NCI-H1436 (cell line): ENCODE measurements at places on chromosomes 1 and 21.

DNA sequence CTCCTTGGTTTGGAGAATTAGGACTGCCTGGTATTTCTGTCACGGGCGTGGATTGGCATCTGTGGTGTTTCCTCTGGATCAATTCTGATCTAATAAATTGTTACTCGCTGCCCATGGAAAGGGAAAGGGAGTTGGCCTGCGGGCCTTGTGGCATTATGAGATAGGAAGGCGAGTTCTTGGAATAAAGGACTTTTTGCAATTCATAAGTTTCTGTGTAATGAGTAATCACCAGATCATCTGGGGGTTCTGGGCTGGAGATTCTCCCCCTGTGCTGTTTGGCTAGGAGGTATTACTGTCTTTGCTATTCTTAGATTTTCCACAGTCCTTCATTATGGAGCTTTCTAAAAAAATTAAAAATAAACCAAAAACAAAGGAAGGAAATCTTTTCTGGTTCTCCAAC, 315.9 kb downstream of the CAMTA1 start:
- no peak for DNase-seq

DNA sequence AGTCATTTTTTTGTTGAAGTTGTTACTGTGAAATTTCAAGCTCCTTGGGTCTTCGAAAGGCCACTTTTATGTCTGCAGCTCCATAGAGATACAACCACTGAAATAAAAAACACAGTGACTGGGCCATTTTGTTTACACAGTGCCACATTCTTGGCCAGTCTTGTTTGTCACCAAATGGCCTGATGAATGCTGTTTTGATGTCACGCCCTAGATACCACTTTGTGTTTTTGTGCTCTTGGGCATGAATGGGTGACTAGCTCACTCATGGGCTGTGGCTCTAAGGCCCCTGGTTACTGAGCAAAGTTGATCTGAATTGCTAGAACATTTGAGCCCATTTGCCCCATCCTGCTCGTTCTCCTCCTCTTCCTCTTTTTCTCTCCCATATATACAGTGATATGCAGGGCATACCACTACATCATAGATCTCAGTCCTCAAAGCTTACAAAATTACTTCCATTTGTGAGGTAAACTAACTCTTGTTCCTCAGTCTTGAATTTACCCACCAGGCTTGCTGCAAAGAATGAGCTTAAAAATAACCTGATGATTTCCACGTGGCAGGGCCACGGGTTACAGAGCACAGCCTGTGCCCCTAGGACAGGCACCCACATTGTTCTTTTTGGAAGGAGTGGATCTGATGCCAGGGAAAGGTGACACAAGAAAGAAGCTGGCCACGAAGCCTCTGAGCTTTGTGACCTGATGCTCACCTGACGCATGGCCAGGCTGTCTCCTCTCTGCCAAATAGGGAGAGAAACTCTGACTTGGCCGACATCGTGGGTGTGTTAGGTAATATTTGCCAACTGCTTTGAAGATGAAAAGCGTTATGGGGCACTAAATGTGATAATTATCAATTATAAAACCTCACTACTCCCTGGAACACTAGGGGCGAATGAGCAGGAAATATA, 92.4 kb downstream of the RUNX1 start:
- no peak for DNase-seq

DNA sequence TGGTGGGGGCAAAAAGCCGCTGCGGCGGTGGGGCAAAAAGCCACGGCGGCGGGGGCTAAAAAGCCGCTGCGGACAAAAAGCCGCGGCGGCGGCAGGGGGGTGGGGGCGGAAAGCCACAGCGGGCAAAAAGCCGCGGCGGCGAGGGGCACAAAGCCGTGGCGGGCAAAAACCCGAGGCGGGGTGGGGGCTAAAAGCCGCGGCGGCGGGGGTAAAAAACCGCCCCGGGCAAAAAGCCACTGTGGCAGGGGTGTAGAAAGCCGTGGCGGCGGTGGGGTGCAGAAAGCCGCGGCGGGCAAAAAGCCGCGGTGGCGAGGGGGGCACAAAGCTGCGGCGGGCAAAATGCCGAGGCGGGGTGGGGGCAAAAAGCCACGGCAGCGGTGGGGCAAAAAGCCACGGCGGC, 3901.8 kb downstream of the SRGAP2C start:
- no peak for DNase-seq

GRCh38 chr1:207458414-207458813, 4.3 kb downstream of the CR2 start:
- no peak for DNase-seq

DNA sequence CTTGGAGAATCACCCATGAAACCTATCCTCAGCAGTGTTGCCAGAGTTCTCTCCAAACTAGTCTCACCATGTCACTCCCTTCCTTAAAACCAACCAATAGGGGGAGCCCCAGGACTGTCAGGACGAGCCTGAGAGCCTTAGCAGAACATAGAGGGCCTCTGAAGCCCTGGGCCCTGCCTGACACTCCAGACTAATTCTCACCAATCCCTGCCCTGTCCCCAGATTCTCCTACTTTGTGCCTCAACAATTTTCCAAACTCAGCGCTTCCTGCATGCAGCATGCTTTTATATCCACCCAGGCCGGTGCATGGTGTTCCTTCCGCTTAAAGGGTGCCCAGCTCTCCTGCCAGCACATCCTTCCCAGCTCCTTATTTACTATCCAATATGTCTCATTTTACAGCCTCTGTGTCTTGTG, 42.7 kb downstream of the HSD3B1 start:
- peak; percentile 80 for DNase-seq

GRCh38 chr1:109910123-109910962, at the start of gene CSF1:
Gene CSF1 (plus strand): TSS chr1:109910849. CDS start chr1:109911024, 175 bp downstream.
- DNase-seq, result peak; percentile 12

DNA sequence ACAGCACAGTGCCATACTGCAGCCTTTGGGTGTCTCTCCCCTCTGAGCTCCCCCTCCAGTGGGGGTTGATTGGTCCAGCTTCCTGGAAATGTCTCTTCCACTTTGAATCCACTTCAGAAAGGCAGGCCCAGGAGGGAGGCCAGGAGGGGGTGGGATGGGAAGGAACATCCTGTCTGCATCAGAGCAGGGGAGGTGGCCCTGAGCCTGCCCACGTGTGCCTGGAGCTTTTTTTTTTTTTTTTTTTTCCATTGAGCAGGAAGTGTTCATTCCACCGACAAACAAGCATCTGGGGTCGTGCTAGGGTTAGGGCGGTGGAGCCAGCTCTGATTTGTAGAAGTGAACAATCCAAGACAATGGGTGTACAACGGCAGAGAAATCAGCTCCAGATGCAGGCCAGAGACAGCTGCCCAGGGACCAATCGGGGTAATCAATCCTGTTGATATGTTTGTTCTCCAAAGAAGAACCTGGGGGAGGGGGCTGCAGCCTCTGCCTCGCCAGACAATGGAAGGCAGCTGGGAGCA, 93.3 kb downstream of the SSBP3 start:
- peak; percentile 38 for DNase-seq

DNA sequence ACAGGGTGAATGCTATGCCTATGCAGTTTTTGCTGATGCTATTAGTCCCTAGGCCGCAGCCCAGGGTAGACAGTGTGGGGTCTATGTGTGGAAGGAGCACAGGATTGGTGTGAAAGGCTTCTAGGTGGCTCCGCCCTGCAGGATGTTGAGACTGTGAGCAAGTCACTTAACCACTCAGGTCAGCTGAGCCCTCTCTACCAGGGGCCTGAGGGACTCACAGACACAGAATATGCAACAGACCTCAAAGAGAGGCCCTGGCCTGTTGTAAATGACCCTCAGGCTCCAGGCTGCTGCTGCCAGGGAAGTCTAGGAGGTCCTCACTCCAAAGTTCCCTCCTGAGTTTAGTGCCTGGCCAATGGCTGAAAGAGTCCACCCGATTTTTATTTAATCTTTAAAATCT, 11.0 kb downstream of the NHLH2 start:
- DNase-seq, result no peak

- no peak for DNase-seq
These were observed 1.0 kb upstream of the DMRTA2 start for GRCh38 chr1:50424045-50424883.

DNA sequence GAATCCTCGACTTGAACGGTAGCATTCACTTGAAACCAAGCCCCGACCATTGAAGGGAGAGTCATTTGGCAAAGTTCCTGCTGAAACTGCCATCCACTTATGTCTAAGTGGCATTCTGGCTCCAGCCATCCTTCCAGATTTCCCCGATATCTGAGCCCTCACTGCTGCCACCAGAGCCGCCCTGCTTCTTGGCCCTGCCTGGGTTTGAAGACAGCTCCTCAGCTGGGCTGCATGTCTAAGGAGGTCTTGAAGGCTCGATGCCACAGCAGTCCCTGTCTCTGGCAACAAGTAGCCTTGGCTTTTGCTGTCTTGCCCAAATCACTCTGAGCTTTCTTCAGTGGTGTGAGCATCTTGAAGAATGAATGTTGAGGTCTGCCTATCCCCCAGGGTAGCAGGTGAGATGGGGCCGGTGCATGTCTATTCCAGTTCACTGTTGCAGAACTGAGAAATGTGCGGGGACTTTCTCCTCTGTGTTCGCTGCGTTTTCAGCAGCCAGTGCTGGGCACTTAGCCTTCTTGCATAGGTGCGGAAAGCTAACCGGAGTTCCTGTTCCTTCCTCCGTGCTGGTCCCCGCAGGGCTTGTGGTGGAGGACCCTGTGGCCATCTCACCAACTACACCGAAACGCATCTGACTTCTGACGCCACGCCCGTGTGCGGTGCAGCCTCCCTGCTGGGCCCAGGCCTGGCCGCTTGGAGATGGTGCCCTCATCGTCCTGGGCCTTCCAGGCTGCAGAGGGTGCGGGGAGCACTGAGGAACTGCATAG, 29.2 kb downstream of the MAN1C1 start:
- no peak for DNase-seq

DNA sequence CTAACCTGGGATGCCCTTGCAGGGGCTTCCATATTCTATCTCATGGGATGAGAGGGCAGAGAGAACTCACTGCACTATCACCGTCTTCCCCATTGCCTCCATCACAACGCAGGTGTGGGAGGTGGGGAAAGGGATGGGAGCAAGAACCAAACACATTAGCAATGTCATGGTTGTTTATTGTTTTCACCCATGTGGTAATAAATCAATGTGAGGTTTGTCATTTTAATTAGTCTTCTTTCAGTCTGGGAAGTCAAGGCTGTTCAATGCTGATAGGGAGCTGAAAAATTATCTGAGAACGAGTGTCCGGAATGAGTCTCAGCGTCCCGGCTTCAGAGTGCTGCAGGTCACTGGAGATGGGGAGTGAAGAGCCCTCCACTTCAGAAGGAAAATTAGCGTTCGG, 268.5 kb downstream of the DUSP10 start:
- no peak for DNase-seq

GRCh38 chr1:160850993-160851392, 11.7 kb downstream of the CD244 start:
- DNase-seq, result no peak

GRCh38 chr1:17865912-17866739, 111.0 kb downstream of the ACTL8 start:
- DNase-seq, result no peak

GRCh38 chr1:151005729-151006319, 878 bp downstream of the MINDY1 start:
- no peak for DNase-seq

DNA sequence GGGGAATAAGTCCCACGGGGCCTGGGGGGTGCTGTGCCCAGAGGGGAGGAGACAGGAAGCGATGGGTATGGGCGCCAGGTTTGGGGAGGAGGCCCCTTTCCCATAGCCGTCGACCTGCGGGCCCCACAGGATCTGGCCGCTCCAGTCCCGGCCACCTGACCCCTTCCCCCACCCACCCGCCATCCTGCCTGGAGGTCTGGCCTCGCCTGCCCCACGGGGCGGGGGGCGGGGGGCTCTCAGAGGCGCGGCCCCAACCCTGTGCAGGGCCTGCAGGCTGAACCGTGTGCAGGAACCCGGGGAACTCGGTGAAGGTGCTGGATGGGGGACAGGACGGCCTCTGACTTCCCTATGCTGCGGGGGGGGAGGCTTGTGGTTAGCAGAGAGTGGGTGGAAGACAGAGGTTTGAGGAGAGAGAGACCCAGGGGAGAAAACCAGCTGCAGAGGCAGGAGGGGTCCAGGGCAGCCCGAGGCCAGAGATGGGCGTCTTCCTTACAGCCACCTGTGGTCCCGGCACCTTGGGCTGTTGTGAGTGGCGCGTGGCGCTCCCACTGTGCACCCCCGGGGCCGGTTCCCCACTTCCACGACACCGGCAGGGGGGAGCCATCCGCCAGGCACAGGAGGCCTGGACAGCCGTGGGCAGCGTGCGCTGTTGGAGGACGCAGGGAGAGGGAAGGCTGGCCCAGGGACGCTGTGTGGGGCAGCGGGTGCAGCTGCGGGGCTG, 2.5 kb upstream of the TNFRSF18 start:
- DNase-seq, result no peak

- DNase-seq, result no peak
These were observed 48.6 kb downstream of the WDR4 start for GRCh38 chr21:42830456-42831455.

- no peak for DNase-seq
These were observed 97.1 kb downstream of the TRIM11 start for GRCh38 chr1:228309326-228310067.

DNA sequence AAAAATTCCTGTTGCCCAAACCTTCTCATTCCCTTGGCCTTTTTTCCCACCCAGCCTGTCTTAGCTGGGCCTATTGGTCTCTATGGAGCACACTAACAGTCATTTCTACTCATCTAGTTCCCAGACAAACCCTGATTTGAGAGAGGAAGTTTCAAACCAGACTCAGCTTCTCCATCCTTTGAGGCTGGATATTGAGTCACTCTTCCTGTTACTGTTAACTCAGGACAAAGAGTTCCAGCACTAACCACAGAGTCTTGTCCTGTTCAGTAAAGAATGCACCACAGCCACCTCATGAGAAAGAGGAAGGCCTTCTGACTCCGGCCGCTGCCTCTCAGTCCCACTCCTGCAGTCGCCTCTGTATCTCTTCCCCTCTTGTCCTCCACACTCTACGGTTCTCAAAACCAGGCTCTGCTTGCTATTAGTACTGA, 137.8 kb downstream of the PTPRC start:
- no peak for DNase-seq

- DNase-seq, result no peak
These were observed 31.1 kb downstream of the AK4 start for GRCh38 chr1:65179148-65179547.
